ENCODE measurements at places on chromosomes 12 and 14. TPM values are rescaled to one million over a fixed set of nuclear protein-coding genes. Genes with fewer than 3 reads are reported as not detected.
A peak's percentile ranks its signal among the peaks of the same experiment; 100 is the strongest.

The AMHR2 gene
- total RNA-seq: not detected

GRCh38 chr12:121284551-121285390, 11.7 kb downstream of the CAMKK2 start:
- peak; percentile 71 for DNase-seq

DNA sequence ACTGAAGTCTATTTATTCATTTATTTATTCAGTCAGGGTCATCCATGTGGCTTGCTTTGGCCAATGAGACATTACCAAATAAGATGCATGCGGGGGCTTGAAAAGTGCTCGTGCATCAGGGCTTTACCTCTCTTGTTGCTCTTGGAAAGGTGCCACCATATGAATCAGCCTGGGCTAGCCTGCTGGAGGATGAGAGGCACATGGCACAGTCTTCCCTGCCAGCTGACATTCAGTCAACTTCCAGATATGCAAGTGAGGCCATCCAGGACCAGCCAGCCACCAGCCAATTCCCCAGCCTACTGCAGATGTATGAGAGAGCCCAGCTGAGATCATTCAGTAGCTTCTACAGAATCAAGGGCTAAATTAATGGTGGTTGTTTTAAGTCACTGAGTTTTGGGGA, 105.2 kb upstream of the RPH3A start:
- no peak for DNase-seq

GRCh38 chr14:71852181-71852580, 80.0 kb upstream of the RGS6 start:
- no peak for DNase-seq

Data from right cardiac atrium (tissue), 5 donors.